ENCODE measurements at places on chromosomes 4 and X.

DNA sequence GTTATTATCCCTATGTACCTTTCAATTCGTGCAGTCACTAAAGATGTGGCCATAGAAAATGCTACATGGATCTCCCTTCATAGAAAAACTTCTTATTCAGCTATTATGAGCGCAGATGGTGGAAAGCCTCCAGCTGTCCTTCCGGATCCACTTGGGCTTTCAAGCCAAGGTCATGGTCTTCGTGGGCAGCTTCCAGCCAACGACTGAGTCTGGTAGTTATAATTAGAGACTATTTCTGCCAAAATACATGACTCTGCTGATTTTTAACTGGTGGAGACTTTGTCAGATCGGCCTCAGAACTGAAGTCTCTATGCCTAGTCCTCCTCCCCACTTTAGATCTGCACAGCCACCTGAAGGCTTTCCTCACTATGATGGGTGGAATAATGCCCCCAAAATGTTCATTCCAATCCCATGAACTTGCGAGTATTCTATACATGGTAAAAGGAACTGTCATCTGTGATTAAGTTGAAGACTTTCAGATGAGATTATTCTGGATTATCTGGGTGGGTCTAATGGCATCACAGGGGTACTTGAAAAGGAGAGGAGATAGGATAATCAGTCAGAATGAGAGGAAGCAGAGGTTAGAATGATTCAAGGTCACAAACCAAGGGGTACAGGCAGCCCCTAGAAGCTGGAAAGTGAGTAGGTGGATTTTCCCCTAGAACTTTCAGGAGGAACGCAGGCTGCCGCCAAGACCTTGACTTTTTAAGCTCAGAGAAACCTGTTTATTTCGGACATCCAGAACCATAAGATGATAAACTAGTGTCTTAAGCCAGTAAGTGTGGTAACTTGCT is 171.1 kb upstream of the CXCL13 start:
- DNase-seq: no peak

DNA sequence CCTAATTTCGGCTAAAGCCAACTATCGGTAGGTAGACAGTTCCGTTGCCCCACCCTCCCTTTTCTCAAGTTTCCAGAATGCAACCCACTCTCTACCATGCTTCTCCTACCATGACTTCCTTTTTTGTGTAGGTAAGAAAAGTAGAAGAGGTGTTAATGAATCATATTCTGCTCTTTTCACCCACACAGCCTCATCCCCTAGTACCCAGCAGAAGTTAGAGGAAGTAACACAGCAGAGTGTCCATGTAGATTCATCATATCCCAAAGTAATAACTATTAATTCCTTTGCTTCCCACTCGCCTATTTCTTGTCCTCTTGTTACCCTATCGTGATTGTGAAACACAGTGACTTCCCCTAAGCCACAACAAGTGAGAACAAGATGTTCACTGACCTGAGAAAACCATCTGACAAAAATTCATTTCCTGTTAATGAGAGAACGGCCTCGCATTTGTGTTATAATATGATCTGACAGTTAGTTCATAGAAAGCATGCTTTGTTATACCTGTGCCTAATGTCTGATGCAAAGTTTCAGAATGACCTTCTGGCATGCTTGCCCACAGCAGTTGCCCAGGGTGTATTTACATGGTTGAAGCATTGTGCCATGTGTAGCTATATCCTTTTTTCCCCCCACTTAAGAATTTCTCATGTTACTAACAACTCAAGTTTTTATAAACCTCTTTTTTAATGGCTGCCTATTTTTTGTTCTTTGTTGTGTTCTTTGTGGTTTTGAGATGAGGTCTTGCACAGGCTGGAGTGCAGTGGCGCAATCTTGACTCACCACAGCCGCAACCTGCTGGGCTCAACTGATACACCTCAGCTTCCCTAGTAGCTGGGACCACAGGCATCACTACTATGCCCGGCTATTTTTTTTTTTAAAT is 185.6 kb downstream of the RAP1GDS1 start:
- peak; percentile 44 for DNase-seq

DNA sequence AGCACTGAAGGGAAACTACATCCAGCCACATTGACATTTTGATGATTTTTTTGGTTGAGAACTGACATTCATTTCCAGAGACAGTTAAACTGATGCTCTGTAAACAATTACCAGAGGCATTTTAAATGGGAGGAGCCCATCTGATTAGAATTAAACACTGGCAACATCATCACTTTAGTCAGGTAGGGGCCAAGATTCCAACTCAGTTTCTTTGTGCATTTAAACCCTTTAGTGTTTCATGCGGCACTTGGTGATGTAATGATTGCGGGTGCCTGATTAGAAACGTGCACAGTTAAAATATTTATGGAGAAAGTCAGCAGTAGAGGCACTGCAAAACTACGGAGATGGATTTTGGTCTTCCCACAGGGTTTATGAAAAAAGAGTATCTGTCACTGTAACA is 16.1 kb downstream of the TNIP3 start:
- no peak for DNase-seq

GRCh38 chr4:98284640-98285046 is 23.5 kb downstream of the RAP1GDS1 start:
- DNase-seq: no peak

DNA sequence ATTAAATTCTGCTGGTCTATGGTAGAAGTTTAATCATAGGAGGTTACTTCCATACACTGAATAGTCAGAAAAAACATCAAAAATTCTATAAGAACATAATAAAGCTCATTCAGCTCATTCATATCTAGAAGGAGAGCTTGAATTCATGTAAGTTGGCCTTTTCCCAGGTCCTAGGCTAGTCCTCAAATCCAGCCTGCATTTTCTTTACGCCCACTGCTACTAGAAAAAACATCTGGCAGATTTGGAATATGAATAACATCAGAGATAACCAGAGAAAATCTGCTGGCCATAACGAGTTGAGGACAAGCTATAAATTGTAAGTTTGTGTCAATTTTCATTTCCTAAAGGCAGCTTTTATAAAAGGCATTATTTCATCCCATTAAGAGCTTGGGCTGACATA is 95.5 kb downstream of the MXRA5 start:
- DNase-seq: no peak

DNA sequence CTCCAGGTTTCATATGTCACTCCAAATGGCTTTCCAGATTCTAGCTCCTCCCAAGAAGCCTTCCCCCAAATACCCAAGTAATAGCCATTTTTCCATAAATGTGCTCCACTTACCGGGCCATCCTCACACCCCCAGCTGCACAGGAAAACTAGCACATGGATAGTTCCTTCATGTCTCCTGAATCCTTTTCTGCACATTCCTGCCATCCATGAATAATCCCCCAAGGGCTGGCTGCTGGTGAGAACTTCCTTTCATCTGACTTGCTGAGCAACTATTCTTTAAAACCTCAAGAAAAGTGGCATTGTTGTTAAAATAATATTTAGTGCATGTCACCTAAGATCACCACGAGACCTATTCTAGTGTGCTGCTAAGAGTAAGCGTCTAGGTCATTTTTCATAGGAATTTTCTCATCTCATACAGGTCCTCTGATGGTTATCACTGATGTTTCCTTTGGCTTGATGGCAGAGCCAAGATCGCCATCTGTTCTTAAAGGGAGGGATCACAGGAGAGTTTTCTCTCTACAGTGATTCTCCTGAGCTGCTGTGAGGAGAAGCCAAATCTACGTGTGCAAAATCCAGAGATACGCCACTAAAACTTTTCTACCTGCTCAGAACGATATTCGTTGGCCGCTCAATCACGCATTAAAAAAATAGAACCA is 71.3 kb downstream of the MAP3K15 start:
- DNase-seq: no peak

- no peak for DNase-seq
Measured at GRCh38 chr4:97027728-97028410, 1115.4 kb downstream of the STPG2 start.

GRCh38 chrX:1453395-1453783 is 680 bp upstream of the ASMTL start:
- DNase-seq: no peak

DNA sequence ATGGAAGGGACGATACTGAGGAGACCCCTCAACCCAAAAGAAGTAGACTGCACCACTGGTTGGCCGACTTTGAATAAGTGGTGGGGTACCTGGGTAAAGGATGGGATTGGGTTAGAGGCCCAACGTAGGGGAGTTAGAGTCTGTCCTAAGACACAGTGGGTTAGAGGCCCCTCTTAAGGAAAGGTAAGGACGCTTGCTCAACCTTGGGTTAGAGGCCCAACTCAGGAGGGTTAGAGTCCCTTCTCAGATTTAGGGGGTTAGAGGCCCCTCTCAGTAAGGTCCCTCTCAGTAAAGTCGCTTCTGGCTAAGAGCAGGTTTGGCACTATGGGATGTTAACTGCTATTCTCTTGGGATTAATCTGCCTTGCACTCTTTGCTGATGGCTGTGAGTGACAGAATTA is 81.3 kb downstream of the ACOX3 start:
- no peak for DNase-seq

- no peak for DNase-seq
Measured at GRCh38 chr4:47145630-47146029, 114.3 kb downstream of the GABRB1 start.

DNA sequence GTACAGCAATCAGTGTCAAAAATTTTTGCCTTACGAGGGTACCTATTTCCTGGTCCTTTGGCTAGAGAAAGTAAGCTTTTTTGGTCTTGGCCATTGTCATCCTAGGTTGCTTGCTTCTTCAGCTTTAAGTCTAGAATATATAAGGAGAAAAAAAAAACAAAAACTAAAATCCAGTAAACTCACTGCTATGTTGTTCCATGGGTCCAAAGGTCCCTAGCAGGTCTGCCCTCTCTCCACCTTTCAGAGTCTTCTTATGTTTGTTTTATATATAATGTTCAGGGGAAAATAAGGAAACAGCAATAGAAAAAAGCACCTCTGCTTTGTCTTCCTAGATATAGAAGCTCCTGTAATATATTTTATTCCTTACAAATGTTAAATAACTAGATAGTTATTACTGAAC is 18.1 kb upstream of the BMP2K start:
- no peak for DNase-seq

DNA sequence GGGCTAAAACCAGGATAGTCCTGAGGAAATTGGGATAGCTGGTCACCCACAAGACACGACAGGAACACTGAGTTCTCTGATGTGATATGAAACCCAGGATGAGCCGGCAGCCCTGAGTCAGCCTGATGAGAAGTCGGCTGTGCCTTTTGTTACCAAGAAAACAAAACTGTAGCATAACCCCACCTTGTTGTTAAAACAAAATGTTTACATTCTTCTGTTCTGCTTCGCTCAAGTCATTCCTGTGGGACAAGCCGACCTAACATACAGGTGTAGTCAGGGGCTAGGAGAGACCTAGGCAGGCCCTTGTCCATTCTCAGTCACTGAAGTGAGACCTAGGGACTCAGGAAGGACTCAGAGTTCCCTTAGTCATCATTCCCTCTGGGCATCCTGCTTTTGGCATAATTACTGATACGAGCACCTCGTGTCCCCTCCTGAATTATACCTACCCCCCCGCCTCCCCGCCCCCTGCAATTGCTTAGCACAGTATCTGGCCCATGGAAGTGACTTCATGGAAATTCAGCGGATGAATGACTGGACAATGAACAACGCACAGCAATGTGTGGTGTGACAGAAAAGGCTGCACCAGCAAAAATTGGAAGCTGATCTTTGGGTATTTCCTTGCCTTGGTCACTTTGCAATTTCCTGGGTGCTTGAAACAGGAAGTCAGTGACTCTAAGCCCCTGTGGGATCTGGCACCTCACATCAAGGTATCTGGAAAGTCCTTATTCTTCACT is 31.9 kb upstream of the TLR2 start:
- DNase-seq: no peak

DNA sequence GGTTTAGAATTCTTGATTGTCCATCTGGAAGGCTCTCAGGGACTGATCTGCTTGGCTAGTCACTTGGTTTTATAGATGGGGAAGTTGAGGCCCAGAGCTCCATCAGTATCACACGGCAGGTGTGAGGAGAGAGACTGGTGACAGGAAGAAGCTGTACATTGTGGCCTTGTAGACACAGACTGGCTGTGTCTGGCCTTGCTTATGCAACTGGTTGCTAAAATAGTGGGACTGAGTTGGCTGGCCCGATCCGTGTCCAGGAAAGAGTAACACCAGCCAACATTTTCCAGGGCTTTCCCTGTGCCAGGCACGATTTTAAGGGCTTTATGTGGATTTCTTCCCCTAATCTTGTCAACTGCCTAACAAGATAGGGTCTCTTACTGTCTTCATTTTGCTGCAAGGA is 2.8 kb downstream of the TBC1D14 start:
- no peak for DNase-seq

DNA sequence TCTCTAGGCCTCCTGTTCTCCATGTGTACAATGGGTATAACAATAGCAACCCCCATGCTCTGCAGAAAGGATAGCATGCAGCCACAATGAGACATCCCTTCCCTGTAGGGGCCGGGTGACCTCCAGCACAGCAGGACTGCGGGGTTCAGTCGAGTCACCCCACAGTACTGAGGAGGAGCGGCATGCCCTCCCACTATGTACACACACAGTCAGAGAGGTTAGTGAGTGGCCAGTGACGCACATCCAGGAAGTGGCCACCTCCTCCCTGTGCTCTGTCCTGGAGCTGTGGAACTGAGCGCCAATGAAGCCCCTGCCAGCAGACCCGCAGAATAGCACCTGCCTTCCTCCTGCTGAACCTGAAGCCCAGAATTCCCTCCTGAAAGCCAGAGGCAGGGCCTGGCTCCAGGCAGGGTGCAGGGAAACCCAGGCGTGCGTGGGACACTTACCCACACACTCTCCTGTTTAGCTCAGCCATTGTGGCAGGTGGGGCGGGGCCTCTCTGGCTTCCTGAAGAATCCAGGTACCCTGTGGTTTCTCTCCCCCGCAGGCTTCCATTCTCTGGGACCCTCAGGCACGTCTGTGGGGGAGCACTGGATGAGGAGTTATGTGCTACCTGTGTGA is 50.0 kb downstream of the WFS1 start:
- no peak for DNase-seq

GRCh38 chrX:54597728-54598127 is 67.7 kb downstream of the GNL3L start:
- no peak for DNase-seq
